ENCODE measurements at places on chromosomes 6 and 20.

DNA sequence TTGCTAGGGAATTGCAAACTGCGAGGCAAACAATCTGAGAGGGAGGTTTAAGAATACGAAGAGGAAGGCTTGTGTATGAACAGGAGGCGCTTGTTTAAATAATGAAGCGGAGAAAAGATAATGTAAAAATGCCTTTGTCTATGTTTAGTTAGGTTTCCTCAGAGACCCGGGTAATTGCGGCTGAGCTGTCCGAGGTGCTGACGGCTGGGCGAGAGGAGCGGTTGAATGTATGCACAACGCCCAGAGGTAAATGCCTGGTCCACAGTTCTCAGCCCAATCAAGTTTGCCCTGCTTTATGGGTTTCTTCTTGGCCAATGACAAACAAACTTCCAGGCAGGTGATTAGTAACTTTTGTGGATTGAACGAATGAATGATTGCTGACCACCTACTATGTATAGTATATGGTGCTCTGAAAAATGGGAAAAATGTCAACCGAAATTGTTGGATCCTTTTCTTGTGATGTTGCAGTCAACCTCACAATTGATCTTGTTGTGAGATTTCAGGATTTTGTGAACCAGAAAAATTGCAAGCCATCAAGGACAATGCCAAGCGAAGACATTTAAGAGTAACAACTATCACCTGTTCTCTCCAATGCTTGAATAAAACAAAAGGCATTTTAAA is 38.3 kb upstream of the SLC32A1 start:
- DNase-seq, result no peak

DNA sequence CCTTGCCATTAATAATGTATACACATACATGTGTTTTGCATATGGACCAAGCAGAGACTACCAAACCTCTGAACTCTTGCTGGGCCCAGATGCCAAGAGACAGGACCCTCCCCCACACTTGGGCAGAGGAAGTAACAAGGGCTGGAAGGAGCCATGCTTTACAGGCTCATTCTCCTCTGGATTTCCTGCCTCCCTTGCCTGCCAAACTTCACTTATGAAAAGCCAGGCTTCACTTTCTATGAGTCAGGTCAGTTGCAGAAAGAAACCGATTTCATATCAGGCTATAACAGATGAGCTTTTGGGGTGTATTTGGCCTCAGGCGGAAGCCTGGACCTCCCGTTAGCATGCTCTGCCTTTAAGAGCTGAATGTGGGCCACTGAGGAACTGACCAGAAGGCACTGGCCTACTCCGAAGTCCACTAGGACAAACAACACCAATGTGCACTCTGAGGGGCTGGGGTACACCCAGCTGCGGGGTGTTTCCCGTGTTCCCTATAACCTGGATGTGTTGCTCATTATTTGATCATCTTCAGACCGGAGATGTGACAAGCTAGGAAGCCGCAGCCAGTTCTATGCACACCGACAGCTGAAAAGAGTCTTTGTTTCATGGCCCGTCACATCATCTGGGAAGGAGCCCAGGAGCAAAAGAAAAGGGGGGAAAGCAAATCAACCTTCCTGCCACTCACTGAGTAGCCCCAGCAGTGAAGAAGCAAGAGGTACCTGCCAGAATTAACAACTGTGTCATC is 28.5 kb downstream of the HAO1 start:
- DNase-seq, result no peak

DNA sequence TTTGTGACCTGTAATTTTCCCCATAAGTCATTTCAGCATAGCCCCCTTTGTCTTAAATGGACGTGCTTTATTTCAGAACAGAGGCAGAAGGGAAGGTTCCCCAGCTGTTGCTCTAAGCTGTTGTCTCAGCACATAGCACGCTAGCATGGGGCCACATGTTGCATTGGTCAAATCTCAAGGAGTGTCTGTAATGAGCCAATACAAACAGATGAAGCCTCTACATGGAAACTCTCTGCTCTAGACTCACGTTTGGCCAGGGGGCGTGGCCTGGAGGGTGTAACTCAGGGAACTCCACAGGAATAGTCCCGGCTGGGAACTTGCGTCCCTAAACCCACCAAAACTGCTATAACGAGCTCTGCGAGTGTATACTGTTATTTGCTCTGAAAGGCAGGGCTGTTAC is 35.2 kb upstream of the SLC22A2 start:
- DNase-seq, result no peak

GRCh38 chr20:53643031-53643832 is 49.6 kb upstream of the ZNF217 start:
- DNase-seq, result no peak

GRCh38 chr20:32709632-32710121 is 33.6 kb downstream of the COMMD7 start:
- no peak for DNase-seq

- DNase-seq, result no peak
These were observed 100.8 kb downstream of the DST start for GRCh38 chr6:56541741-56542360.

- no peak for DNase-seq
These were observed 350.1 kb upstream of the TSHZ2 start for GRCh38 chr20:52622081-52622480.

DNA sequence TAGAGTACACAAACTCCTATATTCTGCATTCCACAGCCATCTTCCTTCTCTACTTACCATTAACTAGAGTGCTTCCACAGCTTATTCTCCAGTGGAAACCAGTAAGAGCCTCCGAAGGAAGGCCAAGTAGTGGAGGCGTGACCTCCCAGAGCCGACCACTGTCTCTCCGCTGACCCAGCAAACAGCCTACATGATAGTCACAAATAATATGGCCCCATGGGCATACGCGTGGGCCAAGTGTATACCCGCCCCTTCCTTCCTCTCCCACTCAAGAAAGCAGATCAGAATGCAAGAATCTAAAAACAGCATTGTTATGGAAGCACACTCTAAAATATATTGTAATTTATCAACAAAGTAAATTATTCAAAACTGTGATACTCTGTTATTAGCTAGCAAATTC is 526.6 kb upstream of the JARID2 start:
- no peak for DNase-seq

DNA sequence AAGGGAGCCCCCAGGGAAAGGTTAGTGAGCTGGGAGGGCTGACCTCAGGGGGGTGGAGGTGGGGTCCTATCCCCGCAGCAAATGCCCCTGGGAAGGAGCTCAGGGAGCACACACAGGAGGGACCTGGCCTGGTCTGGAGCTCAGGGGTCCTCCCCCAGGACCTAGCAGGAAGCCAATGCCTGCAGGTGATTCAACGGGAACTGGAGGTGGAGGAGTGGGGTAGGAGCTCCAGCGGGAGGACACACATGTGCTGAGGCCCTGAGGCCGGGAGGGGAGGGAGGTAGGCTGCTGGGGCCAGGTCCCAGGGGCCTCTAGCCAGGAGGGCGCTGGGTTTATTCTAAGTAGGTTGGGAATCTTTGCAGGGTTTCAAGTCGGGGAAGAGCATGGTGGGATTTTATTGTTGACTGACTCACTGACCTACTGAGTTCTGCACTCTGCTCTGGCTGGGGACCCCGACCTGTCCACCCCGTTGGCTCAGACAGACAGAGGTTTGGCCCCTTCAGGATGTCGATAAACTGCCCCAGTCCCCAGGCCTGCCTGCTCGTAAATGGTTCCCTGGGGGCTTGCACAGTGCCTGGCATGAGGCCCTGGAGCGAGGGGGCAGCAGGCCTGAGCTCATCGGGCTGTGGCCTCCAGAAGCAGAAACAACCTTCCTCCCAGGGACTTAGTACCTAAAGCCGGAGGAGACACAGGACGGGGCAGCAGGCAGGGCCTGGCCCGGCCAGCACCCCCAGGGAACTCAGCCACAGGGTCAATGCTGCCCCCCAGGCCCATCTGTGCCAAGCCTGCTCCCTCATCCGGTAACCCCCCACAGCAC is 62.3 kb downstream of the RIPOR3 start:
- no peak for DNase-seq

GRCh38 chr6:117399924-117400323 is 25.8 kb downstream of the ROS1 start:
- no peak for DNase-seq

- no peak for DNase-seq
These were observed 1.2 kb downstream of the IFNGR1 start for GRCh38 chr6:137217801-137218472.

GRCh38 chr20:21230686-21231085 is 72.4 kb upstream of the XRN2 start:
- DNase-seq, result no peak

GRCh38 chr6:84688141-84688873 is 76.1 kb downstream of the TBX18 start:
- DNase-seq, result no peak

GRCh38 chr6:161549977-161550655 is 276.3 kb upstream of the AGPAT4 start:
- no peak for DNase-seq

DNA sequence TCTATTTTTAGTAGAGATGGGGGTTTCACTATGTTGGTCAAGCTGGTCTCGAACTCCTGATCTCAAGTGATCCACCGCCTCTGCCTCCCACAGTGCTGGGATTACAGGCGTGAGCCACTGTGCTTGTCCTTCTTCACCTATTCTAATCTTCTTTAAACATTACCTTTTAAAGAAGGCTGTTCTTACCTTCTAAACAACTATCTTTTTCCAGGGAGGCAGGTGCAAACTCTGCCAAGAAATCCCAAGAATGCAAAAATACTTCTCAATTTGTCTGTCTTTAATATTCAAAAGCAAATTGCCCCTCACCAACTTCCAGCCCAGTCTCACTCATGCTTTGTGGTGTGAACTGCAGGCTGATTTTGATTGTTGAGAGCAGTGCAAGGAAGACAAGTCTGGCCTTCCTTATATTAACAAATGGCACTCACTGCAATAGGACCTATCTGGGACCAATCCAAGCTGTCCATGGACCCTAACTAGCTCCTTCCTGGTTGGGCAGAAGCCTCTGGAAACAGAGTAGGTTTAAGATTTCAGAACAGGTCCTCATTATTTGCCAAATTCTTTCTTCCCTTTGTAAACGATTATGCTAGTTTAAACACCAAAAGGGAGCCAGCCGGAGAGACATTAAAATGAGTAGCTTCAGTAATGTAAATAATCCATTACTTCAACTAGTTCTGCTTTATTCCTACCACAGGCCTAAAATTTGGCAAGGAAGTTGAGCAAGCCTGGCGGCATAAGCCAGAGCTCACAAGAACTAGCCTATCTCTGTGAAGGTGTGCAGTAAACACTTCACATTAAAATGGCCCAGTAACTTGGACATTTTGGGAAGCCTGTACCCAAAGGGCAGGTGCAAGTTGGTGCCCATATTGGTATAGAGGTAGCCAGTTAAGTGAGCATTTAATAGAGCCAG is 1.6 kb downstream of the SCAND1 start:
- DNase-seq, result no peak

GRCh38 chr6:147950623-147950987 is 392.0 kb upstream of the SASH1 start:
- no peak for DNase-seq

DNA sequence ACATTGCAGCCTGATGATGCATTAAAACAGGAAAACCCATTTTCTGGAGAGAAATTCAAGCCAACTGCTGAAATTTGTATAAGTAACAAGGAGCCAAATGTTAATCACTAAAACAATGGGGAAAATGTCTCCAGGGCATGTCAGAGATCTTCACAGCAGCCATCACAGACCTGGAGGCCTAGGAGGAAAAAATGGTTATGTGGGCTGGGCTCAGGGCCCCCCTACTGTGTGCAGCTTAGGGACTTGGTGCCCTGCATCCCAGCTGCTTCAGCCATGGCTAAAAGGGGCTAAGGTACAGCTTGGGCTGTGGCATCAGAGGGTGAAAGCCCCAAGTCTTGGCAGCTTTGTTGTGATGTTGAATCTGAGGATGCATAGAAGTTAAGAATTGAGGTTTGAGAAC is 479.8 kb downstream of the BCKDHB start:
- DNase-seq, result no peak

DNA sequence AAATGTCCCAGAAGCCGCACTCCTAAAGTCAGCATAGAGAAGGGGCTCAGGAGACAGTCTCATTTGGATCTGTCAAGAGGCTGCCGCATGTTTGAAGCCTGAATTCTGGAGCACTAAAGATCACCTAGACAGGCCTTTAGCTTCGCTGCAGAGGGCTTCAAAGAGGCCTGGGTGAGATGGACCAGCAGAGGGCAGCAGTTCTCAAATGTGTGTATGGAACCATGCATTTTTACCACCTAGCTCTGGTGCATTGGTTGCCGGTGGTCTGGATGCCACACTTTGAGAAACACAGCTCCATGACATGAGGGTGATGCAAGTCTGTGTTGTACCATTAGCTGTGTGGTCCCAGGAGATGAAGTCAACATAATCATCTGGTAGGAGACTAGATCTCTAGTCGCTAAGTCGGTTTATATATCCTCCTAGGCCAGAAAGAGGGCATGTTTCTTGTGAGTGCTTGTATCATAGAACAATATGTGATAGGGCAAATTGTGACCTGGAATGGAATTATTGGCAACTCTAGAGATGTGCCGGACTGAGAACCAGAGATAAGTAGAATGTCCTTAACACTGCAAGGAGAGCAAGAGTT is 64.8 kb downstream of the KIAA0319 start:
- peak; percentile 17 for DNase-seq

DNA sequence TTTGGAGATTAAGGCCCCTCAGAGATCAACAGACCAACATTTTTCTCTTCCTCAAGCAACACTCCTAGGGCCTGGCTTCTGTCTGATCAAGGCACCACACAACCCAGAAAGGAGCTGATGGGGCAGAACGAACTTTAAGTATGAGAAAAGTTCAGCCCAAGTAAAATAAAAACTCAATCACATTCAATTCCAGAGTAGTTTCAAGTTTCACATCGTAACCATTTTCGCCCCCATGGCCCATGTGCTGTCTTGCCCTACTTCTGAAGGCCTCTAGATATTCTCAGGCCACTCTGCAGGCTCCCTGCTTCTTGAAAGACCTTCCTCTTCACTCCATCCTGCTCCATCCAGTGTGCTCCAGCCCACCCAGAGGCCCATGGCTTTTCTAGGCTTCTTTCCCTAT is 4.2 kb downstream of the IL17A start:
- DNase-seq, result no peak

- no peak for DNase-seq
These were observed 24.9 kb upstream of the HDGFL1 start for GRCh38 chr6:22544476-22544875.

GRCh38 chr20:54023406-54023805 is 47.0 kb downstream of the BCAS1 start:
- no peak for DNase-seq

DNA sequence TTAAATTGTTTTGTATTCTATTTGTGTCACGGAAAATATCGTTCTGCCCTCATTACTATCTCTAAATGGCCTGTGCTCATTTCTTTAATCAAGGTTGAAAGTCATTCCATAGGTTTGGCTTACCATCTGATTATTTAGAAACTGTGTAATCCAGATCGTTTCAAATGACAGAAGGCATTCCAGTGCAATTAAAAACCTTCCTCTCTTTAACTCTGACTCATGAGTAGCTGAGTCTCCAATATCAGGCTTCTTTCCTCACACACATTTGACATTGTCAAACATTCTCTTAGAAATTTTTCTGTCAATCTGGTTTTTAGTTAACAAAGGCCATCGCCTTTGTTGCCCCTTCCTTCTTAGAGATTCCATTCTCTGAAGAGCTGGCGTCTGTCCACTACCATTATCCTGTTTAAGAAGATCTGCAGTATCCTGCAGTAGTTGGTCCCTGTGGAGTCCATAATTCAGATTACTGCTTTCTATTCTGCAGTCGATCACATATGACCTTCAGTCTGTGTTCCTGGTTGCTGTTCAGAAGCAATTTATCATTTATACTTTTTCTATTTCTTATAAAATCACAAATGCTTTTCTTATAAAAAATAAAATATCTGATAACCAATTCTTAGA is 3.9 kb upstream of the TRDN start:
- no peak for DNase-seq

All from cerebellar nuclear complex (tissue), 1 donor.